ENCODE measurements at places on chromosomes 1 and 21. TPM values are rescaled to one million over a fixed set of nuclear protein-coding genes. Genes with fewer than 3 reads are reported as not detected.
A peak's percentile ranks its signal among the peaks of the same experiment; 100 is the strongest.

GRCh38 chr1:173168941-173169340, 38.2 kb downstream of the TNFSF4 start:
- no peak for DNase-seq

DNA sequence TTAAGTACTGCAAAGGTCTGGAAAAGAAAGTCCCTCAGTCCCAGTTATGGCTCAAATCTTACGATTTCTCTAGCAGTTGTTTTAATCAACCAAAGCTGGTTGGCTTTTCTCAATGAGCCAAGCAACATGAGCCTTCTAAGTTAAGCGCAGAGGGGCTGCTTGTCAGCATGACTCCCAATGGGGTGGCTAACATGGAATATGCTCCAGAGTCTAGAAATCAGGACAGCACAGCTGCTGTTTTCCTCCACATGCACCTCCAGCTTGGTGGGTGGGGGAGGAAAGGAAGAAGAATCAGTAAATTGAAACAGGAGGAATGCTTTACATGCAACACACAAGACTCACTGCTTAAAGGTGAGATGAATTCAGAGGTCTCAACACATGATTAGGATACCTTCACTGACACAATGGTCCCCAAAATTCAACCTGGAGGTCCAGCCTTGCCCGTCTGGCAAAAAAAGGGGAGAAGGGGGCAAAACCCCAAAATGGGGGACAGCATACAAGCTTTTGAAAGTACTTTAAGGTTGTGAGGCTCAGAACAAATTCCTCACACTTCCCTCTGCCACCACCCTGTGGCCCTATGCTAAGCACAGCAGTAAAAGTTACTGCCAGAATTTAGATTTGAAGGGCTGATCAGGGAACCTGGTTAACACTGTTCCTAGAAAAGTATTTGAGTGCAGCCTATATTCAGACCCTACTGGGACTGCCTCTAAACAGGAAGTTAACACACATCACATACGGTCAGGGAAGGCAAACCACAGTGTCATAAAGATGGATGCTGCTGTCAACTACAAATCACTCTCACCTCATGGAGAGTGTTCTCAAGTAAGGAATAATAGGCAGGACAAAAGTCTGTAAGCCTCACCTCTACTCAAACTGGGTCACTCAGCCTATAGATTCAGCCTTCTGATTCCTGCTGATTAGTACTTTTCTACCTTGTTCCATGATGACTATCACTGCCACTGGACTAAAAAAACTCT, 2.6 kb downstream of the GATAD2B start:
- peak; percentile 44 for DNase-seq

GRCh38 chr1:183593356-183593755, 3.1 kb upstream of the NCF2 start:
- no peak for DNase-seq

Gene KCNJ9
- total RNA-seq: not detected

Gene CENPF
- total RNA-seq: 22.3 TPM

Gene DNM3
- 8.2 TPM for total RNA-seq

Gene MATN1
- 0.17 TPM for total RNA-seq

DNA sequence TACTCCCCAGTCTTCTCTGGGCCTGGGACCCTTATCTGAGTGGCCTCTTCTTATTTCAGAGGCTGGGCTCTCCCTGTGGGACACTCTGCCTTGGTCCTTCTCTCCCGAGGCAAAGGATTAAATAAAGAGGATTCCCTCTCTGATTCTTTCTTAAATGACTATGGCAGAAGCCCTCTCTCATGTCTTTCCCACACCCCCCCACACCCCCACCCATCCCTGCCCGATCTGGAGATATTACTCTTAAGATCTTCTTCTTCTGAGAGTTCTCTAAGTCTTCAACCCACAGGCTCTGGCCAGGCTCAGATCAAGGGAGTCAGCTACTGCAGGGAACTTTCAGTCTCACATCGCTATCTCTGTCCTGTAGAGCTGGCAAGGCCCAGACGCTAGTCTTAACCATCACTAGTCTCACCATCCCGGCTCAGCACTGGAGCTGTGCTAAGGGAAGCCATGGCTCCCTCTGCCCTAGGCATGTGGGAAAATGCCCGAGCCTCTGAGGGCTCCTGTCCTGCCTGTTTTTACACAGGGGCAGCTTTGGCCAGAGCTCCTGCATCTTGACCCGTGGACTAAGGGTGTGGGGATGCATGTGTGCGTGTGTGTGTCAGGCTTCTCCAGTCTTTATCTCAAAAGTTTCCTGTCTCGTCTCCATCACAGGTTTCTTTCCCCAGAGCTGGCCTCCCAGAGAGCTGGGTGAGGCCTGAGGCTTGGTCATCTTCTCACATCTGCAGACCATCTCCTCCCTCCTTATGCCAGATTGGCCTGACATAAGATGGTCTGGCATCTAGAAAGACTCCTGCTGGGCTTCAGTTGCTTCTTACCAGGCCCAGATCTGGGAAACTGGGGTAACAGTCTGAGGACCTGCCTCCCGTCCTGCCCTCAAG, 36.7 kb downstream of the LGR6 start:
- no peak for DNase-seq

DNA sequence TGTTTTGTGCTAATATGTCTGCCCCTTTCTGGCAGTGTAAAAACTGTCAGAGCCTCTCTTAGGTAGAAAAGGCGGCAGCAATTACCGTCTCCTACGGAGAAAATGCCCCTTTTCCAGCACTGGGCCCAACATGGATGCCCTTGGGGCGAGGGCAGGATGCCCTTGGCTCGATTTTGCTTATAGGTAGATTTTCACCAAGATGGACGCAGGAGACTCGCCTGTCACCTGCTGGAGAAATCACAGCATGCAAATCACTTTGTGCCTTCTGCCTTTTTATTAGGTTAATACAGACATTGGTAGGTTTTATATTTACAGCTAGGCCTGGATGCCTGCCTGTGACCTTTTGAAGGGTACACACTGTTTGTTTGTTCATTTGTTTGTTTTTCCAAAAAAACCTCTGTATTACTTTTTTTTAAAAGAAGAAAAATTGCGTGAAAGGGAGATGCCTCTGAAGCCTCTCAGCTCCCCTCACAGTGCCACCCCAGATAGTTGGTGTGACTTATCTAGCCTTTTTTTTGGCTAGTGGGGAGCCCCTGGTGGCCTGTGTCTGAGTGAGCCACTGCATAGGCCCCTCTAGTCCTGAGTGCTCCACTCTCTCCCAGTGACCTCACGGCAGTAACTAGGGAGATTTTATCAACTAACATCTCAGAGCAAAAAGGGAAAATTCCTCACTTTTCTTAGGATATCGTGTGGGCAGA, 2.5 kb downstream of the ATP1B1 start:
- DNase-seq: peak; percentile 60

Gene COL16A1
- total RNA-seq: 0.65 TPM

DNA sequence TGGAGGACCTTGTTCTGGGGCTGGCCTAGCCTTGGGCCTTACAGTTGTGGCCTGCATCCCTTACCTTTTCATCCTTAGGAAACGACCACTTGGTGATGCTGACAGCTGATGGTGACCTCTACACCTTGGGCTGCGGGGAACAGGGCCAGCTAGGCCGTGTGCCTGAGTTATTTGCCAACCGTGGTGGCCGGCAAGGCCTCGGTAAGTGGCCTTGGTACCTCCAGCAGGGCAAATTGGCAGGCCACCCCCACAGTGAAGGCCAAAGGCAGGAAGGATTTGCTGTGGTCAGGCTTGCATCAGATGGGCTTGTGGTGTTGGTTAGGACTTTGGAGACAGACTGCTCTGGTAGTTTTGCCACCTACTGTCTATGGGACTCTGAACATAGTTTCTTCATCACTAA, 17.7 kb upstream of the TRNAU1AP start:
- DNase-seq: no peak

All from dermis blood vessel endothelial cell (primary cell).